ENCODE measurements at places on chromosomes 2 and 18. TPM values are rescaled to one million over a fixed set of nuclear protein-coding genes. Genes with fewer than 3 reads are reported as not detected.

GRCh38 chr2:32496662-32497061, 131.2 kb upstream of the TTC27 start:
- no peak for ATAC-seq

- ATAC-seq, result no peak
These were observed 185.2 kb downstream of the ZFP36L2 start for GRCh38 chr2:43041173-43041591.

GRCh38 chr2:127359520-127359919, 28.3 kb downstream of the MAP3K2 start:
- no peak for ATAC-seq

DNA sequence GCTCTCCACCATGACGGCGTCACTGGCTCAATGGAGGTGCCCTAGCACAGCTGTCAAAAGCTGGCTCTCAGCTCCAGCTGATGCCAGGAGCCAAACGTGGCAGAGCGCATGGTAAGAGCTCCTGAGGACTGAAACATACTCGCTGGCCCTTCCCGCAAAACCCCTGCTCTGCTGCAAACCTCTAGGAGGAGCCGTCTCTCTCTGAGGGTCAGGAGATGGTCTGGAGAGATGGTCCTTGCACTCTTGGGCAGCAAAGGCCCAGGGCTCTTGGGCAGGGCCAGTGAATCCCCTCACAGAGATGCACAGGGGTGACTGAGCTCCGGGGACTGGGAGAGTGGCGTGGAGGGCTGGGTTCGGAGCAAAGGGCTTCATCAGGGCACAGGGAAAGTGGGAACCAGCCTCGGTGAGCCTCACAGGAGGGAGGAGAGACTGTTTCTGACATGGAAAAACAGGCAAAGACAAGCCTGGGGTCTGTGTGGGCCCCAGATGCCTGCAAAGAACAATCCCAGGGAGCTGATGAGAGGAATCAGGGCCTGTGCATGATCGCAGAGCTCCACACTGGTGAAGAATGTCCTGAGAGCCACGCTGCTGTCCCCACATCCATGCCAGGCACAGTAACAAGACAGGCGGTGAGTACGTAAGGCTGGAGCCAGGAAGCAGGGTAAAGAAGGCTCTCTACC, 17.2 kb downstream of the SNORC start:
- ATAC-seq, result no peak

Gene EGR4
- total RNA-seq, result 0.11 TPM

All from activated T-helper 17 cell treated with anti-CD3 and anti-CD28 coated beads, Interleukin-2, amount 50 U/mL, for 72 hours (primary cell).